NT2/D1 (cell line): ENCODE measurements at places on chromosomes 5 and 9.
A peak's percentile ranks its signal among the peaks of the same experiment; 100 is the strongest.

GRCh38 chr5:9954869-9955268, 294.8 kb downstream of the ATPSCKMT start:
- no peak for DNase-seq

DNA sequence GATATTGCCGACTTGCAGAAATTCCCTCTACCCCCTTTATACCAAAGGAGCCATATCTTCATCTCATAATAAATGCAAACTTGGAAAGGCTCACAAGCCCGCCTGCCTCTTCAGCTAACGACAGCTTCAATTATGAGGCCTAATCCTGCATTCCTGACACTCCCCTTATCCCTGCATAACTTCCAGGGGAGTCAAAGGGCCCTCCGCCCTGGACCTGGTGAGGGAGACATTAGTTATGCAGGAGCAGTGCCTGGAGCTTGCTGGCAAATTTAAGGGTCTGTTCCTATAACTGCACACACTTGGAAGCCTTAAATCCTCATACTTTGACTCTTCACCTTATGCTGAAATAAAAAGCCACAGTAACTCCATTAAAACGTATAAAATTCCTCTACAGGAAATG, 617.9 kb downstream of the BNC2 start:
- DNase-seq: peak; percentile 30

- DNase-seq: no peak
Measured at GRCh38 chr5:179373961-179374505, 28.8 kb upstream of the ADAMTS2 start.

GRCh38 chr5:80101993-80102392, 66.8 kb downstream of the THBS4 start:
- DNase-seq: no peak

- DNase-seq: no peak
Measured at GRCh38 chr5:178314961-178315820, 82.6 kb upstream of the PHYKPL start.

- no peak for DNase-seq
Measured at GRCh38 chr9:2257248-2257929, 242.2 kb downstream of the SMARCA2 start.

- DNase-seq: no peak
Measured at GRCh38 chr9:119165131-119165530, 204.1 kb downstream of the BRINP1 start.

- no peak for DNase-seq
Measured at GRCh38 chr5:136894070-136894469, 528.7 kb upstream of the TRPC7 start.

DNA sequence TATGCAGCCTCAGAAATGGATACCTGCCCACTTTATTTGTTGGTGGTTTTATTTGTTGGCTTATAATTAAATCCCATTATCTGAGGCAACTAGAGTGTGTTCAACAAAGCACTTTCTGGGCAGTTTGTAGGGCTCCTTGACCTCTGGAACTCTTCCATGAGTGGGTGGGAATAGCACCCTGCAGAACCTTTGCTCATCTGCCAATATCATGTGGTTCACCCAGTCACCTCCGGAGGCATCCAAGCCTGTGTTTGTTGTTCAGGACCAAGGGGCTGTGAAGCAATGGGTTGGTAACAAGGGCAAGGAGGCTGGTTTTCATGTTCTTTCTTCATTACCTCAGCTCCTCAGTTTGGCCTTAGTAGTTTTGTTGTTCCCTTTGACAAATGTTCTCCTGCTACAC, 314.0 kb downstream of the NDUFS4 start:
- DNase-seq: no peak

DNA sequence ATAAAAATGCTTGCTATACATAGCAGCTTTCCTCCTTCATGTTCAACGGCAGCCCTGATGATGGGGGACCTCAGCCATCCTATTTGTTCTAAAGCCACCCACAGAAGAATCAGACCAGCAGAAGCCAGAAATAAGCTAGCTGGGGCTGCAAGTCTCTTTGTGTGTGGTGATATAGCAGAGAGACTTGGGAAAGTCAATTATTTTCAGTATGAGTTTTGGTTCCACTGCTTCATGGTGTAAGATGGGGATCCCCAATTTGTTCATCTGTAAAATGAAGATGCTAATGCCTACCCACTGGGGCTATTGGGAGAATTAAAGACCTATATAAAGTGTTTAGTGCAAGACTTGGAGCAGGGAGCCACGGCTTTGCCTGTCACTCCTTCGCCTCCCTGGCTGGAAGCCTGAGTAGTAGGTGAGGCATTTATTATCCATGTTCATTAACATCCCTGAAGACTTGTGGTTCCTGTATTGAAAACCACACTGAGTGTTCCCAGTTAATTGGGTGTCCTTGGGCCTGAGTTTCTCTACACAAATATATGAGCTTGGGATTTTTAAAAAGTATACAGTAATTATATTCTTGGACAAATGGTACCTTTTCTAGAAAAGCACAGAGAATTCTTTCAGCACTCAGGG, 210.1 kb upstream of the SLC24A2 start:
- DNase-seq: no peak

DNA sequence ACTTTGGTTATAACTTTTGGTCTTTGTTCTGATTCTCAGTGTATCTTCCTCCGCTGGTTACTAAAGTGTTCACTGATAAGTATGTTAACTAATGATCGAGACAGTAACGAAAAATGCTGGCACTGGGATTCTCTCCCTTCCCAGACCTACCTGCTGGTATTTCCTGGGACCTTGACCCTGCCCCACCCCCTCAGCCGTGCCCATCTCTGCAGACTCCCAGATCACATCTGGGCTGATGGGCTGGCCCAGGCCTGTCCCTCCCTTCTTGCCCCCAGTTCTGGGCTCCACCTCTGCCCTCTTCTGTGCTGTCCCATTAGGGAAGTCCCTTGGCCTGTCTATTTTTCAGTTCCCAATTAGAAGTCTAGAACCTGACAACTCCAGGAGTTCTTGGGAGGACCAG, 46.9 kb downstream of the NEURL1B start:
- no peak for DNase-seq

DNA sequence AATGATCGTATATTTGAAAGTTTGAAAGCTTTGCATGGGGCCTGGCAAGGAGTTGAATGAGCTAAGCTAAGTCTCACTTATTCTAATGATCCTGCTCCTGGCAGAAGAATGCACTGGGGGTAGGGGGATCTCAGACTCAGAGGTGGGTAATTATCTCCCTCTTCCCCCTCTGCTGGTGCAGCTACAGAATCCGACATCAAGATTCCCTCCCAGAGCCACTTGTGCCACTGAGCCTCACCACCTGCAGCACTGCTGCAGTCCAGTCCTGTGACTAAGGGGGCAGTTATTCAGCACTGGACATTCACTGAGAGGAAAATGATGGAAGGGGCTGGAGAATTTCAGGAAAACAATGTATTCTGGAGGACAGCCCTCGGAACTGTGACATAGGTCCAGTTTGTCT, 205.8 kb downstream of the DEPDC1B start:
- peak; percentile 27 for DNase-seq

- DNase-seq: no peak
Measured at GRCh38 chr5:141717043-141717442, 35.0 kb upstream of the ARAP3 start.

DNA sequence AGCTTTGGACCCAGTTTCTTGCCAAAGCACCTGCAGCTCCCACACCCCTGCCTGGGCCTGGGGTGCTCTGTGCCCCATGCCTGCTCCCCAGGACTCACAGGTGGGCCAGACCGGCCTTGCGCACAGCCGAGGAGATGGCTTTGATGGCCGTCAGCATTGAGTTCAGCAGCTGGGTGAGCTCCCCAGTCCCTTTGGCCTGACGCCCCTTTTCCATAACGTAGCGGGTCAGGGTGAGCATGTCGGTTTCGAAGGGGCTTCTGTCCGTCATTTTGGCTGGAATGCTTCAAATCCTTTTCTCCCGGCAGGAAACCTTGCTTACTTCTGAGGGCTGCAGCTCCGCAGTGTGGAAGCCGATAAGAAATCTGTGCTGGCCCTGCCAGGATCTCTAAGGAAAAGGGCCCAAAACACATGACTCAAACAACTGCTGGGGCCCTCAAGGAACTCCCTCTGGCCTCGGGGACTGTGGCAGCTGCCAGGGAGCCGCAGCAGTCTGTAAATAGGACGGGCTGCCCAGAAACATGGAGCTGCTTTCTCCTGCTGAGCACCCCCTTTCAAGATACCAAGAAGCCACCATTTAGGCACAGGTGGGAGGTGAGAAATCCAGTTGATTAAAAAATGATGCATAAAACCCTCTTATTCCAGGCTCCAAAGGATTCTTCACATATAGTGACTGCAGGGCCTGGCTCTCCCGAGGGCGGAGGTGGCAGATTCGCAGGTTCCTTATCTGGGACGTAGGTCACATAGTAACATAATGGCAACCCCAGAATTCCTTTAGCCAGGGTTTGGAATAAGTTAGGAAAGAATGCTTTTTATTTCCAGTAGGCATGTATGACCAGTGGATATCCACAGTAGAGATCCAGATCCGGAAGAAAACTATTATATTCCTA, at the start of gene FBP2:
TSS of gene FBP2 (minus strand) at position 366 of the 887 bp plus-strand sequence. CDS start at position 268, 98 bp downstream.
- DNase-seq: no peak

DNA sequence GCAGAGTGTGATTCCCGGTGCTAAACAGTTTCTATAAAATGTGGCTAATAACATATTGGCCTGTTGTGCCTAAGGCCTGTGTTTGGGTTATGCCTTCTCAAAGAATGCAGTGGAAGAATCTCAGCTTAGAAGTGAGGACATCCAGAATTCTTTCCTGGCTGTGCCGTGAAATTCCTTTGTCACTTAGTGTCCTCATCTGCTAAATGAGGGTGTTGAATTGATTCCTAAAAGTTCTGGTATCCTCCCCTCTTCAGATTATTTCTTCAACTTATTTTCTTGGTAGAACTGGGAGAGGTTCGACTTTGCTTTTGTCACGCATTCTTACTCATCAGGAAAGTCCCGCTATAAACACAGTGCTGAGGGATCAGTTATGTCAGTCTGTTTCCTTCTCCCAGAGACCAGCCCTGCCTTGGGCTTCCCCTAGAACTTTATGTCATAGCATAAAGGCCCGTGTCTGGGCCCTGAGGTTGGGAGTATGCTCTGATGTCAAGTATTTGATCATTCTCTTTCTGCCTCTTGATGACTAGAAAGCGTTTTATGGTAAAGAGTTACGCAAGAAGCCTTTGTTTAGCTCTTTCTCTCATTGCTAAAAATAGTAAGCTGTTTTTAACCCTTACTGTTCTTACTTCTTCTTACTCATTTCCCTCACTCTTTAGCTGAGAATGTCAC, 29.5 kb downstream of the MTAP start:
- no peak for DNase-seq

GRCh38 chr5:61626639-61627282, 294.7 kb downstream of the ZSWIM6 start:
- DNase-seq: no peak

DNA sequence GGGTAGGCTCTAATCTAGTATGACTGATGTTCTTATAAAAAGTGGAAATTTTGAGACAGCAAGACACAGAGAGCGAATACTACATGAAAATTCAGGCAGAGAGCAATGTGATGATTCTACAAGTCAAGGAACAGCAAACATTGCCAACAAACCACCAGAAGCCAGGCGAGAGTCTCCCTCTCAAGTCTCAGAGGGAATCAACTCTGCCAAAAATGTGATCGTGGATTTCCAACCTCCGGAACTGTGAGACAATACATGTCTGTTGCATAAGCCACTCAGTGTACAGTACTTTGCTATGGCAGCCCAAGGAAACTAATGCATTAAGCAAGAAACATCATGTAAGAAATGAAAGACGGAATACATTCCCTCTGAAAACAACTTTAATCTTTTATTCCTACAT, 52.1 kb upstream of the CCNG1 start:
- no peak for DNase-seq

GRCh38 chr5:179716286-179716685, 16.3 kb upstream of the MAML1 start:
- no peak for DNase-seq

- DNase-seq: no peak
Measured at GRCh38 chr5:39175273-39175955, 43.9 kb downstream of the FYB1 start.
